ENCODE measurements at places on chromosomes 6 and 20.

- no peak for DNase-seq
Observed at GRCh38 chr20:62979310-62979709, 26.8 kb downstream of the SLC17A9 start.

- DNase-seq = no peak
Observed at GRCh38 chr6:1062786-1063545, 248.9 kb upstream of the FOXQ1 start.

DNA sequence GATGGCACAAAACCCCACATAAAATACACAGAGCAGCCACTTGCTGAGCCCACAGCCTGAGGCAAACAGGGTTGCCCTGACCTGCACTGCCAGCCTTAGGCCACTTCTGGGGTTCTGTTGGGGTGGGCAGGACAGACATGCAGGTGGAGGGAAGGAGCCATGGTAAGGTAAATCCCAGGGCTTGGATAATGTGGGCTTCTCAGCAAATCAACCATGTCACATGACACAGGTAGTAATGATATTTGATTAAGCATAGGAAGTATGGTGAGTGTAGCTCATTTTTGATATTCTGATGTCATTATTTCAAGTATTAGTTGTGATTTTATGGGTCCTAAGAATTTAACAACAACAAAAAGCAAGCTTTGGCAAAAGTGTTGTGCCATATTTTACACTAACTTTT is 124.6 kb downstream of the FOXA2 start:
- no peak for DNase-seq

- DNase-seq = no peak
Observed at GRCh38 chr20:276620-277495, 13.7 kb downstream of the C20orf96 start.

GRCh38 chr6:52946306-52946705 is 36.8 kb upstream of the GSTA3 start:
- no peak for DNase-seq

DNA sequence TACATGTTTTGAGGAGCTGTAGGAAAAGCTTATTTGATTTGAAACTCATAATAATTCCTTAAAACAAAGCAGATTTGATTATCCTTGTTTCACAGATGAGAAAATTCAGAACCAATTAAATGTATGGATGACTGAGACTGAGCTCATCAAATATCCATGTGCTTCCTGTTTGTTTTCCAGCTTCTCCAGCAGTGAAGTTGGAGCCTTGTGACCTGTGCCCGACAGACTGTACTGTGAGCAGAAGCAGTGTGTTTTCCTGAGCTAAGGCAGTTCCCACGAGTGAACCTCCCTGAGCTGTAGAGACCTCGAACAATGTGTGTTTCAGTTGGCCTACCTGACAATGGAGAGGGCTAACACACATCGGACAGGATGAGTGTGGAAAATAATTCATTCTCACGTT is 599.5 kb upstream of the NRSN1 start:
- peak; percentile 9 for DNase-seq

DNA sequence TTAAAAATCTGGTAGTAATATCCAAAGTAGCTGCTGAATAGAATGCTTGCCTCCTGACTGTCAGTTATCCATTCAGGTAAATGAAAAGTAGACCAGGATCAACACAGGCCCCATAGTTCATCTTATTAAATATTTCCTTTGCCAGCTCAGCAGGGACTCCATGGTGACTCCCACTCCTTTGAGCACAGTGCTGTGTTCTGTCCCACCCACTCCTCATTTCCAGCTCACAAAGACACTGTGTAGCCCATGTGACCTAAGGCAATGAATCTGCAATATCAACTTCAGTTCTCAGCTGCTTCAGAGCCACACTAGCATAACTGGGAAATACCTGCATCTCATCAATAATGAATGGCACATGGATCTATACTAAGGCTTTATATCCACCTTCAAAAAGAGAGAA is 189.5 kb upstream of the MANEA start:
- DNase-seq = no peak

DNA sequence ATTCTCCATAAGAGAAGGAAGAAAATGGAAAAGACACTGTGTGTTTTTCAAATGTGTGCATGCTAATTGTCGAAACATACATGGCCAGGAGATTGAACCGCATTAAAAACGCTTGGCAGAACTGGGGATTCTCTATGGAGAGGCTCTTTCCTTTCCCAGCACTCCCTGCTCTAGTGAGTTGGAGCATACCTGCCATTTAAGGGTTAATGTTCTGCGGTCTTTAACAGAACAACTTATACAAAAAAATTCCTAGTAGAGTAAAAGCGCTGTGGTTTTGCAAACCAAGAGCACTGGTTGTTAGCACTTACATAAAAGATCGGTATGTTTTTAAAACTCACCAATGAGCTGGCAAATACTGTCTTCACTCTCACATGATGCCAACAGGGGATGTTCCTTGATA is 1.5 kb downstream of the TAGAP start:
- no peak for DNase-seq

DNA sequence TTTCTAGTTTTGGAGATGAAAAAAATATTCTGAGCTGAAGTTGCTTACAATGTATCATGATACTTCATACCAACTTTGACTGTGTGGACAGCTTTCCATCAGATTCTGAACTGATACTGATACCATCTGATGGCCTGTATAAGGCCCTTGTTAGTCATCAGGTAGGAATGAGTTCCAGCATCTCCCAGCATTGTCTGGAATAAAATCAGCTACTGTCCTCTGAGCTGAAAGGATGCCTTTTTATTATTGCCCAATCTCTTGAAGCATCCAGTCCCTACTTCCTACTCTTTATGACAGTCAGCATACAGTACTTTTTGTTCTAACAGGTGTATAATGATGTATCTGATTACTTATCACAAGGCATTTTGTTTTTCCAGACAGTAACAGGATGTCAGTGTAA is 70.6 kb upstream of the EYA4 start:
- DNase-seq = peak; percentile 18

DNA sequence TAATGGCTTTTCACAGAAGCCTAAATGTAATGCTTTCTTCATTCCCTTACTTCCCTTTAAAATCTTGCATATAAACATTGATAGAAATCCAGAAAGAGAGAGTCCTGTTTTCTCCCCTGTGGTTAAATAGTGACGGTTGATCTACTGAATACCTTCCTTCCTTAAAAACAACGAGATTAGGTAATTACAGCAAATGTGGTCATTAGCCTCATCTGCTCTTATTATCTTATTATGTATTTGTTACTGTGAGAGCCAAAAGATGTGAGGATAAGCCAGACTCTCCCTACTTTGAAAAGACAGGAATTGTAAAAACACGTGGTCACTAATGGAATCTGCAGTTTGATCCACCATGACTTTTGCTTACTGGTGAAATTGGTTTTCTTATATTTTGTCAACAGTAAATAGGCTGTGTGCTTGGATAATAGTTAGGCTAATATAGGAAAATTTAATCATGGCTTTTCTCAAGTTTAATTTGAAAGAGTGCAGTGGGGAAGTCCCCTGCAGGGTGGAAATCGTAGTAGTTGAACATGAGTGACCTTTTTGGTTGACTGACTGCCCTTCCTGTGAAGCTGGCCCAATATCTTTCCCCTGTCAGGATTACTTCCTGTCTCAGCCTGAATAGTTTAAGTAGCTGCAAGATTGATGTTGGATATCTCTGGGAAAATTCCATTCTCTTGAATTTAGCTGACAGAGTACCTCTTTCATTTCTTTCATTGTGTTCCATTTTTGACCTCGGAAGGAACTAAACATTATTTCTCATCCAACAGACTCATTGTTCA is 62.8 kb downstream of the JARID2 start:
- DNase-seq = no peak

DNA sequence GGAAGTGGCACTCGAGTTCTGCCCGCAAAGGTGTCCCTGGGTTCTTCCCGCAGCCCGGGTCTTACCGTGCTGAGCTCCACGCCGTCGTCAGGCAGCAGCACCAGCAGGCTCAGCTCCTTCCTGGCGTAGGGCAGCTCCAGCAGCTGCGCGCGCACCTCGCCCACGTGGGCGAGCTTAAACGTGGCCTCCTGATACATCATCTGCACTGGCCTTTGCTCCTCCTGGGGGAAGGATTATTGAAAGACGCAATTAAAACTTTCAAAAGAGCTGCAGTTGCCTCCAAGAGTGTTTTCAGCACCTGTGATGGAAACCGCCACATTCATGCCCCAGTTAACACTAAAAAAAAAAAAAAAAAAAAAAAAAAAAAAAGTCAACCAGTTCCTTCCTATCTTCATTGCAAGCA is 11.3 kb downstream of the SERPINB9 start:
- no peak for DNase-seq

- no peak for DNase-seq
Observed at GRCh38 chr20:24877652-24878051, 71.4 kb upstream of the CST7 start.

DNA sequence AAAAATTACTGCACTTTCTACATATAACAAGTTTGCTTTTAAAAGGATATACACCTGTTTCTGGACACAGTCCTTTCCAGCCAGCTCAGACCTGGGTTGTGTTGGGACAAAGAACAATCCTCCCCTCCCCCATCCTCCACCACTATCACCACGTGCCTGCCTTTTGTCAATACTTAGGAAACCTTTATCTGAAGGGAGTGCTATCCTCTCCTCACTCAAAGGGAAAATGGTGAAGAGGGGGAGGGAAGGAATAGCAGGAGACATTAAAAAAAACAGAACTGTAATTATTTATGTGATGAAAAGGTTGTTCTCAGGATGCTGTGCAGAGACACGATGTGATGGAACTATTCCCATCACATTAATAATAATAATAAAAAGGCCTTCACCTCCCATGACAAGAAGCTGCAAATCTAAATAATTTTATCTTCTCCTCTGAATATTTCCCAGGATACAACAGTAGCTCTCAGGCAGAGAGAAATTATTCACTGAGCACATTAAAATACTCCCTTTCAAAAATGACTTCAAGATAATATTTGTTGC is 105.5 kb downstream of the NRSN1 start:
- no peak for DNase-seq

DNA sequence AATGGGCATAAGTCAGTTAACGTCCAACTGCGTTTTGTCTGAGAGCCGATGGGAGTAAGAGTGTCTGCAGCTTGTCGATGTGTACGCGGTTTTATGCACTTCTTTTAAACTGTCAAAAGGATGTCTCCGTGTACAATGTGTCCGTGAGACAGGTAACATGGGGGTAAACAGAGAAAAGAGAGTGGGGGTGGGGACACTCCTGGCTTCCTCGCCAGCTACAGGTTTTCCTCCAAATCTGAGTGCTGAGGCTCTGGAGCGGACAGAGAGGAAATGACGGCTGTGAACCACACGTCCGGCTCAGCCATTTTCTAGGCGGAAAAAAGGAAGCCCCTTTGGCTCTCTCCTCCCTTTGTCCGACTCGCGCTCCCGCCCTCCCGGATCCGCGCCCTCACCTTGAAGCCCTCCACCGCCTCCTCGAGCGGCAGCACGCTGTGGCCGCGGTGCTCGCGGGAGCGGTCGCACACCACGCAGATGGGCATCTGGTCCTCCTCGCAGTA is 916 bp downstream of the TRIM27 start:
- peak; percentile 44 for DNase-seq

DNA sequence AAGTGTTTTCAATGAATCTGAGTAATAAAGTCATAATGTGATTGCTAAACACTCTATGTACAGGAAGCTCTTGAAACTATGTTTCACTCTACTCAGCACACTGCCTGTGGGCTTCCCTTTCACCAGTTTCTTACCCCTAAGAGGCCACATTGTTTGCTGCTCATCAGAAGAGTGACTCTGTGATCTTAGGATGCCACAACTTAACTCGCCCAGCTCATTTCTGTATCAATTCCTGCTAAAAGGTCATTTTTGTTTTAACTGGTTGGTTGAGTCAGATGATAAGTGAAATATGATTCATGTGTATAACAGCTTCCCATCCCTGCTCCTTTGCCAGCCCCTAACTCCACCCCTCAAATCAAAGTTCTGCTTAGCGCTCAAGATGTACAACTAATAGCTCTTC is 9.8 kb upstream of the NDUFAF4 start:
- peak; percentile 36 for DNase-seq

DNA sequence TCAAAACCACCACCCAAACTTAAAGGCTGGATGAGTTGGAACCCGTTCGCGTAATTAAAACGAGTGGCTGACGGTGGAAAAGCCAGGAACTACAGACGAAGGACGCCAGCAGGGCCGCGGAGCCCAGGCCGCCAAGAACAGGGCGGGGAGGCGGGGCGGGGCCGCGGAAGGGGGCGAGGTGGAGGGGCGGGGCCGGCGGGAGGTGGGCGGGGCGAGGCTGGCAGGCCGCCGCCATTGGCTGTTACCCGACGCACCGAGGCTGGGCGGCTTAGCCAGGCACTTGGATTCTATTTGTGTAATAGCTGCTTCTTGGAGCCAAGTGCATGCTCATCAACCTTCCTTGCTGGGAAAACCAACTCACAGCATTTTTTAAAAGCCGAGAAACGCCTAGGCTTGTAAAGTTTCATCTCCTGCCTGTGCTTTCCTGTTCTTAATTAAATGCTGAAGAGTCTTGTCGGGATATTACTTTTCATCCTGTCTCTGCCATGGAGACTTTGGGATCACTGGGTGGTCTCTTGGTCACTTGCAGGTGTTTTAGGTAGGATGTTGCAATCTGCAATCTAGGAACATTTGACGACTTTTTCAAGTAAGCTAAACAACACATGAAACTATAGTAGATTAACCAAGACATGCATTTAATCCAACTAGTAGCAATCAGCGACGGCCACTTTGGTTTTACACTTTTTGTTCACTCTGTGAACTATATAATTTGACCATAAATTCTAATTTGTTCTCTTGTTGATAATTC is 245.0 kb downstream of the ARID1B start:
- peak; percentile 93 for DNase-seq

- no peak for DNase-seq
Observed at GRCh38 chr6:121594053-121594452, 158.6 kb downstream of the GJA1 start.

GRCh38 chr6:26401389-26401986 is 587 bp upstream of the BTN3A1 start:
- DNase-seq = no peak

DNA sequence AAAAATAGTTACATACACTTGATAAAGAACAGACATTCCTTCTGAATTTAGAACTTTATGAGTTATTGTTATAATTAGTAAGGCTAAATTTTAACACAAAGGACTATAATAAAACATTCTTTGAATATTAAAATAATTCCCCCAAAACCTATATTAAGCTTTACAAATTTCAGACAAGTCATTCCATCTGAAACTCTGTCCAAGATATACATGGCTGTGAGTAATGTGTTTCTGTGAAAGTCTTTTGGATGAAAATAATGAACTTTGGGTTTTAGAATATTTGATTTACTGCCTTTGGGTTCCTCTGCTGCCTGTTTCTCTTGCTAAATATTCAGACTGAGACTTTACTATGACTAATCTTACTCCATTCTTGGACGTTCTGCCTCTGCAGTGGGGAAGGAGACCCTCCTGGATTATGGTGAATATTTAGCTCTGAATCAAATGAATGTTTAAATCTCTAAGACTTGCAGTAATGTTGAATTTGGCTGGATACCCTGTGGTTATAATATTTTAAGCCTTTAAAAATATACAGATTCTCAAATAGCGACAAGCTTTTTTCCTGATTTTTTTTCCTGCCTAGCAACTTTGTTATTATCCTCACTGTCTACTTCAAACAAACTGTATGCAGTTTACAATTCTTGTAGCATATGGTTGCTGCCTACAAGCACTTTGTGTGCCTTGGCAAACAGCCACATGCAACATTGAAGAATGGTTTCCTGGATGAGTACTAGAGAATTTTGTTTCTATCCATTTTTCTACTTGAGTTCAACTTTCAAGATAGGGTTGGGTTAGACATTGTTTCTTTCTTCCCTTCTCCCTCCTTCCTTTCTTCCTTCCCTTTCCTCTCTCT is 51.4 kb downstream of the TXLNB start:
- peak; percentile 28 for DNase-seq

- DNase-seq = no peak
Observed at GRCh38 chr20:46602429-46602828, 48.8 kb downstream of the SLC13A3 start.
